ENCODE measurements at places on chromosomes 5 and 9. TPM values are rescaled to one million over a fixed set of nuclear protein-coding genes. Genes with fewer than 3 reads are reported as not detected.

CNTNAP3 gene
- not detected for total RNA-seq

DNA sequence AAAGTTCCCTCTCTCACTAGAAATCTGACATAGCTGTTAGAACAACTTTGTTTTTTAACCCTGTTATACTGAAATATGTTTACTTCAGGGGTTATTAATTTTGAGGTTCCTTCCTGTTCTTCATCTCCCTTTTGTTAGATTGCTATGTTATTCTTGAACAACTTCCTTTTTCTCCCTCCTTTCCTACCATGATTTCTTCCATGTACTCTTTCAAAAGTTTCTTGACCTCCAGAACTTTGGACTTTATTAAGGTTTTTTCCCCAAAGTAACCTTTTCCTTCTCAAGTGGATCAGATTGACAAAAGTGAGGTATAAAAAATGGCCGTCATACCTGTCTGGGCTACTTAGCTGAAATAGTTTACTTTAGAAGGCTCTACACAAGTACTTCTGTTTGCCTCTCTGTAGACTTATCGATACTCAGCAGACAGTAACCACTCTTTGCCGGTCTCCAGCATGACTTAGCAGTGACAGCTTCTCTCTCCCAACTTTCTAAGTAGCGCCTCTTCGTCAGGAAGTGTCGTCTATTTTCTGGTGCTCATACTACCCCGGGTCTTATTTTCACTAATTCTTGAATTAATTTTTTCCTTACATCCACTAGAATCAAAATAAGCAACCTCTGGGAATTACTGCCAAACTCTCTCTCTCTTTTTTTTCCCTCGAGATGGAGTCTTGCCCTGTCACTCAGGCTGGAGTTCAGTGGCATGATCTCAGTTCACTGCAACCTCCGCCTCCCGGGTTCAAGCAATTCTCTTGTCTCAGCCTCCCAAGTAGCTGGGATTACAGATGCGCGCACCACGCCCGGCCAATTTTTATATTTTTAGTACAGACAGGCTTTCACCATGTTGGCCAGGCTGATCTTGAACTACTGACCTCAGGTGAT is 19.7 kb downstream of the NFIL3 start:
- no peak for DNase-seq

DNA sequence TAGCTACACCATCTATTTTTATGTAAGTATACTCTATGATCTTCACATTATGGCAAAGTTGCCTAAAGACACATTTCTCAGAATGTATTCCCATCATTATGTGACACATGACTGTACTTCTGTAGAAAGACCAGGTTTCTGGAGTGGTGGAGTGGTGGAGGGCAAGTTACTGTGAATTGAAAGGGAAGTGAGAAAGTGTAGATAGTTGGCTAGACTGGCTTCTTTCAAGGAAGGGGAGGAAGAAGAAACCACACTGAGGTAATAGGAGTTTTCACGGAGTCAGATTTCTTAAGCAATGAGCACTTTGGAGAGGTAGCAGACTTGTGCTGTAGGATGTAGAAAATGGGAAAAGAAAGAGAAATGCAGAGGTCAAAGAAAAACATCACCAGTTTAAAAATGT is 50.9 kb upstream of the EQTN start:
- DNase-seq, result no peak

GRCh38 chr5:73302797-73303147 is 129.8 kb downstream of the TMEM174 start:
- DNase-seq, result no peak

DNA sequence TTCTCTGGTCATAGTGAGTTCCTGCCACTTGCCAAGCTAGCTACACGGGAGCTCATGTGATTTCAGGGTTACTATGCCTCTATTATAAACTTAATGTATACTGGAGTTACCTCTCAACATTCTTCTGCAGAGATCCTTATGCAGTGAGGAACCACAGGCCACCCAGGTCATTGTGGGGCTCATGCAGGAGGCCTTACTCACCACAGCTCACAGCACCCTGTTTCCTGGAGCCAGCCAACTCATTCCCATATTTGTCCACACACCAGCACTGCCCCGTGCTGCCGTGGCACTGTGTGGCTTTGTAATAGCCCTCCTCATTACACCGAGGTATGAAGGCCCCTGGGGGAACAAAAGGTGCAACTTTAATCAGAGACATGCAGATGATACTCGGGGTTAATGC is 520.0 kb downstream of the SPOCK1 start:
- no peak for DNase-seq
